ENCODE measurements at places on chromosomes 2 and 18.
A peak's percentile ranks its signal among the peaks of the same experiment; 100 is the strongest.

GRCh38 chr2:9547262-9547991 is 8.2 kb downstream of the ADAM17 start:
- H3K4me3 ChIP-seq = no peak overlapping the region
- no peaks in the 10 kb centered on the region for H3K27me3 ChIP-seq
- no peaks in the 10 kb centered on the region for H3K36me3 ChIP-seq
- peak overlapping the region; percentile 76 for H3K27ac ChIP-seq
- peaks cover 78% of the 10 kb centered on the region for H3K4me1 ChIP-seq

- H3K4me1 ChIP-seq = peaks cover 34% of the 10 kb centered on the region
- no peak for DNase-seq
- H3K36me3 ChIP-seq = no peaks in the 10 kb centered on the region
Observed at GRCh38 chr2:234447189-234447588, 49.7 kb downstream of the ARL4C start.

DNA sequence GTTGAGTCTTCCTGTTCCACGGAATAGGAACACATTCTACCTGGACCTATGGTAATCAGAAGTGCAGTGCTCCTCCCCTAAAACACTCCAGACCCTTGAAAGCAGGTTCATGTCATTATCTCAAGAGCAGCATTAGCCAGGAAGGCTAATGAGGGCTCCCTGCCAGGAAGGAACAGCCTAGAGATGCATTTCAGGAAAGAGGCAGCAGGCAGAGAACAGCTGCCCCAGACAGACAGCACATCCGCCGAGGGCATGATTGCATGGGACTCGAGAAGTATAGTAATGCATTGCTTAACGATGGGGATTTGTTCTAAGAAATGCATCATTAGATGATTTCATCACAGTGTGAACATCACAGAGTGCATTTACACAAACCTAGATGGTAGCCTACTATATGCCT is 171.5 kb downstream of the ALK start:
- no peaks in the 10 kb centered on the region for H3K4me1 ChIP-seq
- no peak overlapping the region for H3K4me3 ChIP-seq
- no peaks in the 10 kb centered on the region for H3K27me3 ChIP-seq
- no peaks in the 10 kb centered on the region for H3K36me3 ChIP-seq
- no peak for DNase-seq
- H3K27ac ChIP-seq = no peak overlapping the region

DNA sequence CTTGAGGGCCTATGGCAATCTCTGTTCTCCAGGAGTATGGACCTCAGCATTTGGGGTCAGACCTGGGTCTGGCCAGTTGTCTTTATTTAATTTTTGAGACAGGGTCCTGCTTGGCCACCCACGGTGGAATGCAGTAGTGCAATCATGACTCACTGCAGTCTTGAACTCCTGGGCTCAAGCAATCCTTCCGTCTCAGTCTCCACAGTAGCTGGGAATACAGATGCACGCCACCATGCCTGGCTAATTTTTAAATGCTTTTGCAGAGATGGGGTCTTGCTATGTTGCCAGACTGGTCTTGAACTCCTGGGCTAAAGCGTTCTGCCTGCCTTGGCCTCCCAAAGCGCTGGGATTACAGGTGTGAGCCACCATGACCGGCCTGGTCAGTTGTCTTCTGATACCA is 46.4 kb upstream of the INHBB start:
- DNase-seq = no peak
- H3K27me3 ChIP-seq = no peaks in the 10 kb centered on the region
- no peak overlapping the region for H3K27ac ChIP-seq
- H3K4me1 ChIP-seq = peaks cover 5% of the 10 kb centered on the region

DNA sequence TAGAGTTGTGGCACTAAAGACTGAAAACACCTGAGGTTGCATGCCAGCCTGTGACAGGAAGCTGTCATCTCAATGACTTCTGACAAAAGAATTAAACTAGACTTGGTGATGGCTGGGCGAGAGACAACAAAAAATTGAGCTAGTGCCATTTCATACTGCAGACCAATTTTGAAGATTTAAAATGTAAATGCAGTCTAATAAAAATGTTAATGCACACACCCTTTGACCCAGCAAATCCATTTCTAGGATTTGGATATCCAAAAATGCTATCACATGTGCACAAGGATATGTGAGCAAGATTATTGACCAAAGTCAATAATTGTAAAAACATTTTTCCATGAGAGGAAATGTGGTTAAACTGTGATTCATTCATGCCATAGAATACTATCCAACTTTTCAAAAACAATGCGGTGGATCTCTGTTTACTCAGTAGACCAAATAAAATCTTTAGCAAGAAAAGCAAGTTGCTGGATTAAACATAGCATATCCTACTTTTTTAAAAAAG is 5.6 kb downstream of the FBXO36 start:
- H3K27me3 ChIP-seq = no peaks in the 10 kb centered on the region
- H3K4me1 ChIP-seq = peaks cover 5% of the 10 kb centered on the region
- no peak overlapping the region for H3K4me3 ChIP-seq

DNA sequence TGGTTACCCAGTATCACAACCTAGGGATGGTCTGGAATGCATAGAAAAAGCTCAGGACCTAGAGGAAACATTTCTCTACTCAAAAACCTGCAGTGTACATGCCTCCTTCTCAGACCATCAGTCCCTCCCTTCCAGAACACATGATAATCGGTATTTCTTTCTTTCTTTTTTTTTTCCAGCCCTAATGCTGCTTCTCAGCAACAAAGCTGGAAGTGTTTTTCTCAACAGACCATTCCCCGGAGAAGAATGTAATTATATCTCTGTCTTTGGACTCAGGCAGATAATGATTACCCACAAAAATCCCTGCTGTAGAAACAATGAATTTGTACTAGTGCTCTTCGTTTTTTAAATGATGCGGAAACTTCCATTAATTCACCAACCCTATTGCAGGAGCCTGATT is 44.1 kb upstream of the NDUFV2 start:
- H3K27me3 ChIP-seq = no peaks in the 10 kb centered on the region
- no peak for DNase-seq
- H3K4me3 ChIP-seq = no peak overlapping the region
- H3K36me3 ChIP-seq = no peaks in the 10 kb centered on the region

GRCh38 chr2:124319577-124319976 is 294.5 kb downstream of the CNTNAP5 start:
- H3K27ac ChIP-seq = no peak overlapping the region
- no peak for DNase-seq
- H3K4me3 ChIP-seq = no peak overlapping the region
- no peaks in the 10 kb centered on the region for H3K27me3 ChIP-seq
- H3K4me1 ChIP-seq = no peaks in the 10 kb centered on the region

DNA sequence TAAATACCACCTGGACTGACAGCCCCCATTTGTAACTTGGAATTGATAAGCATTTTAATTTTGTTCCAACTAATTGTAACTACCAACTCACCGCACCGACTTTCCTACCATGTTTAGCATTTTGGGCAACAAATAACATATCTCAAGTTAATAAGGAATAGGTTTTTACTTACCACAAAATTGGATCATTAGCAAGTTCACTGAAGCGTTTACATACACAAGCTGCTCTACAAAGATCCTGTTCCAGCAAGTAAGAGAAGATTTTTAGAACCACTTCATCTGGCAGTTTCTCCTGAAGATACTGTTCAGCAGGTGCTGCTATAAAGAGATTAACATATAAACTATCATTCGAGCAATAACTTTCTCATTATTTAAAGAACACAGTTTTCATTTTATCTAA is 55.7 kb downstream of the MSH6 start:
- no peaks in the 10 kb centered on the region for H3K27me3 ChIP-seq
- H3K4me1 ChIP-seq = no peaks in the 10 kb centered on the region
- H3K36me3 ChIP-seq = peaks cover 55% of the 10 kb centered on the region
- H3K27ac ChIP-seq = no peak overlapping the region
- no peak overlapping the region for H3K4me3 ChIP-seq

GRCh38 chr2:160087854-160088745 is 25.7 kb upstream of the PLA2R1 start:
- peaks cover 6% of the 10 kb centered on the region for H3K36me3 ChIP-seq
- no peaks in the 10 kb centered on the region for H3K27me3 ChIP-seq
- no peaks in the 10 kb centered on the region for H3K4me1 ChIP-seq

- no peaks in the 10 kb centered on the region for H3K36me3 ChIP-seq
- H3K27ac ChIP-seq = no peak overlapping the region
- H3K4me3 ChIP-seq = no peak overlapping the region
- no peak for DNase-seq
- H3K27me3 ChIP-seq = no peaks in the 10 kb centered on the region
Observed at GRCh38 chr2:183371545-183371944, 247.3 kb downstream of the NUP35 start.

DNA sequence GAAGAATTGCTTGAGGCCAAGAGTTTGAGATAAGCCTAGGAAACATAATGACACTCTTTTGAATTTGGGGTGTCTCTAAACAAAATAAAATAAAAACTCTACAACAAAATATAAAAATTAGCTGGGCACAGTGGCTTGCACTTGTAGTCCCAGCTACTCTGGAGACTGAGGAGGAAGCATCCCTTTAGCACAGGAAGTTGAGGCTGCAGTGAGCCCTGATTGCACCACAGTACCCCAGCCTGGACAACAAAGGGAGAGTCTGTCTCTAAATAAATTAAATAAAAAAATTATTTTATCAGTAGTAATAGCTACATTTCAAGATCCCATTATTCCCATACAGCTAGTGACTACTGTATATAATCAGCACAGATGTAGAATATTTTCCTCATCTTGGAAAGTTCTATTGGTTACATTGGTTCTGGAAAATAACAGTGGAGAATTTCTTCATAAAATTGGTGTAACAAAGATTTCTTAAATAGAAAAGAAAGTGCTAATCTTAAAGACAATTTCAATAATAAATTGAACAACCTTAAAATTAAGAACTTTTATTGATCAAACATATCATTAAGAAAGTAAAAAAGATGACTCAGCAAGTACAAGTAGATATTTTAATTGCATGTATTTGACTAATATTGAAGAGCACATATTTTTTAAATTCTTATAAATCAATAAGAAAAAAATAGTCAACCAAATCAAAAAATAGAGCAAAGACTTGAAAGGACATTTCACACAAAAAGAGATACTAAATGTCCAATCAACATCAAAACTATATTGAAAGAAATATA is 90.4 kb upstream of the KYNU start:
- H3K27me3 ChIP-seq = no peaks in the 10 kb centered on the region
- H3K4me1 ChIP-seq = peaks cover 4% of the 10 kb centered on the region
- peak; percentile 62 for DNase-seq
- H3K36me3 ChIP-seq = no peaks in the 10 kb centered on the region
- H3K4me3 ChIP-seq = no peak overlapping the region

DNA sequence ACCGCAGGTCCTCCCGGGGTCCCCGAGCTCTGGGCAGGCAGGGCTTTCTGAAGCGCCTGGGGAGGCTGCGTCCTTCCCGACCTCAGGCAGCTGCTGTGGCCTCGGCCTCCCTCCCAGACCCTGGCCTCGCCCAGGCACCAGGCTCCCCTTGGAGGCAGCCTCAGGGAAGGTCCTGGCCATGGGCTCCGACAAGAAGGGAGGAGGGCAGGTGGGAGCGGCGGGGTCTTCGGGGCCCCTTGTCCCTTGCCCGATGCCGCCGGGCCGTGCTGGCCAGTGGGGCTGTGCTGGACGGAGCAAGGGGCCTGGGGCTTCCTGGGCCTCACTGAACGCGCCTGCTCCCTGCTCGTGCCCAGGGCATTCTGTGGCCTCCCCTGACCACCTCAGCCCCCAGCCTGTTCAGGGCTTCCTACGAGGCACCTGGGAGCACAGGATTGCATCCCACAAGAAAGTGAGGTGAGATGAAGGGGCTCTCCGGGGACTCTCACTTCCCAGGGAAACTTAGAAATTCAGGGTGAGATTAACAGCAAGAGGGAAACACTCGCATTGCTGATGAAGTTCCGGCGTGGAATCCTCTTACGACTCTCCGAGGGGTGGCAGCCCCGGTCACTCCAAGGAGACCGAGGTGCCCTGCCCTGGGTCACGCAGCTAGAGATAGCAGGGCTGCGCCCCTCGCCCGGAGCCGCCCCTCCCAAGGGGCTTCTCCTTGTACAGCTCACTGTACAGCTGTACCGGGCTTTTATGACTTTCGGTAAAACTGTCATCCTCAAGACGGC is 778 bp downstream of the MFSD2B start:
- peaks cover 14% of the 10 kb centered on the region for H3K4me1 ChIP-seq
- H3K36me3 ChIP-seq = no peaks in the 10 kb centered on the region

DNA sequence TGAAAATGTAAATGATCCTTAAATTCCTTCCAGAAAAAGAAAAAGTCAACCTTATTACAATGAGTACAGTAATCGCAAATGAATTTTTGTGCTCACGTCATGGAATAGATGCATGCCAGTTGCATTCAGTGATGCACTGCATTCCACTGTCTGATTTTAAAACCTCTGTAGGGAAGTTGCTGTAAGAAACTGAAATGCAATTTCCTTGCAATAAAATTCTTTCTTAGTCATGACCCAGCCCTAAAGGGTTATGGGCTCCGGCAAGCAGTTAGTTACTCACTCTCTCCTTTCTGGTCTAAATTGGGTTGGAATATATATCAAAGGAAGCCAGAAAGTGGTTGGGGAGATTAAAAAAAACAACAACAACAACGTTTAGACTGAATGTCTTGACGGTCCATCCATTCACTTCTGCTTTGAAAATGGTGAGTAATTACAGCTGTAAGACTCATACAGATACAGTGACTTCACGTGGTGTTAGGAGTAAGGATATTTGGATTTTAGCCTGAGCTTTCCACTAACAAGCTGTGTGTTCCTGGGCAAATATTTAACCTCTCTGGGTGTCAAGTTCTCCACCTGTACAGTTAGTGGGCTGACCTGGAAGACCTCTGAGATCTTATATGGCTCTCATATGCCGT is 8.6 kb upstream of the RND3 start:
- no peak for DNase-seq
- no peaks in the 10 kb centered on the region for H3K27me3 ChIP-seq
- H3K36me3 ChIP-seq = no peaks in the 10 kb centered on the region
- no peak overlapping the region for H3K4me3 ChIP-seq
- no peak overlapping the region for H3K27ac ChIP-seq

All from CD14-positive monocyte (primary cell).